ENCODE measurements at places on chromosomes 4 and X.

GRCh38 chr4:137529432-137529831 is 2.9 kb downstream of the PCDH18 start:
- no peak for DNase-seq

DNA sequence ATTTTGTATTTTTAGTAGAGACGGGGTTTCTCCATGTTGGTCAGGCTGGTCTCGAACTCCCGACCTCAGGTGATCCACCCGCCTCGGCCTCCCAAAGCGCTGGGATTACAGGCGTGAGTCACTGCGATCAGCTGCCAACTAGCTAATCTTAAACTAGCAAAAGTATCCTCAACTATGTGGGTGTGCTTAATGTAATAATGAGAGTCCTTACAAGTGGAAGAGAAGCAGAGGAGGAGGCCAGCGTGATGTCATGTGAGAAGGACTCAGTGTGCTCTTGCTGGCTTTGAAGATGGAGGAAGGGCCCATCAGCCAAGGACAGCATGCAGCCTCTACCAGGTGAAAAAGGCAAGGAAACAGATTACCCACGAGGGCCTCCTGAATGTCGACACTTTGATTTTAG is 19.6 kb downstream of the SCD5 start:
- no peak for DNase-seq

DNA sequence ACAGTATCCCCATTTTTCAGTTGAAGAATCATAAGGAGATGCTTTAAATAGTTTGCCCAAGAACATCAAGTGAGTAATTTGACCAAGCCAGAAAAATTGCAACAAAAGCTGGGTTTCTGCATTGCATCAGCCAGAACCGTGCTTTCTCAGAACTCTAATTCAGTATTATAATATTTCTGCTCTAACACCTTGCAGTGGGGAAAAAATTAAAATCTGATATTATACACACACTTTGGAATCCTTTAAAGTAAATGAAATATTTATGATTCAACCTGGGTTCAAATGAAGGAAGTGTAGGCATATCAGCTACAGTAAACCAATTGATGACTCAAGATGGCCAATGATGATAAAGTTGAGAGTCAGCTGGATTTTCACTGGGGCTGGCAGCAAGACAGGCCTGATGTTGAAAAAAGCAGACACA is 387.6 kb upstream of the ZFP42 start:
- DNase-seq = no peak

GRCh38 chr4:41619161-41619560 is 81.2 kb downstream of the LIMCH1 start:
- no peak for DNase-seq

- DNase-seq = no peak
Observed at GRCh38 chrX:362351-362750, 24.4 kb downstream of the PPP2R3B start.

- DNase-seq = no peak
Observed at GRCh38 chr4:166366012-166366411, 493.0 kb downstream of the TLL1 start.

GRCh38 chr4:91958596-91958995 is 345.2 kb upstream of the GRID2 start:
- no peak for DNase-seq

GRCh38 chr4:33085709-33086108 is 2365.5 kb downstream of the PCDH7 start:
- no peak for DNase-seq

DNA sequence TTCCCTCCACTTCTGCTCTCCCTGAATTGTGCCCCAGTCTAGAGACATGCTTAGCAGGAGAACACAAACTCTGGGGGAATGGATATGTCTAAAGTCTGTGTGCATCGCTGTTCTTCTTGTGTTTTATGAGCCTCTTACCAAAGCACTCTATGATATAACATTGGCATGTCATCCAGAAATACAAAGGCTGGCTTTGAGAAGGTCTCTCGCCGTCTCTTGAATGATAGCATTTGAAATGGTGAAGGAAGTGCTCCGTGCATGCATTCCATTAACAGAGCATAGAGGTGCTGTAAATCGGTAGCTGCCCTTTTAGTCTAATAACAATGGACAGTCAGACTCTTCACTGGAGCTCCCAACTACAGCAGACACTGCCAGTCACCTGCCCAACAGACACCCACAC is 7.1 kb upstream of the FAM149A start:
- DNase-seq = no peak

DNA sequence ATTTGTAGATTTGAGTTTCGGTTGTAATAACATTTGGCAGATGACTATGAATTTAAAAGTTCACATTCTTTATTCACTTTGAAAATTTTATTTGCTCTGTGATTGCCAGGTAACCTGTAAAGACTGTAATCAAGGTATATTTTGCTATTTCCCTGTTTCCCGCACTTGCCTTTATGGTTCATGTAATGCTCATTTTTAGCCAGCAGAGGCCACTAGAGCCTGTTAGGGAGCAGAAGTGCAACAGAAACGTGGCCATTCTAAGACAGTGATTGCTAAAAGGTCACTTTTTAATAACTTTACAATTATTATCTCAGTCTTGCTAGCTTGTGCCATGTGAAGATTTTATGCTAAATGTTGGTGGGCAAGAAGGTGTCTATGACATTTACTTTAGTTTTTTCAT is 12.4 kb downstream of the YIPF6 start:
- DNase-seq = no peak

GRCh38 chr4:26161030-26161824 is 159.6 kb upstream of the RBPJ start:
- no peak for DNase-seq

- no peak for DNase-seq
Observed at GRCh38 chrX:119870626-119871131, 854 bp downstream of the RNF113A start.

- DNase-seq = no peak
Observed at GRCh38 chr4:162560073-162560472, 396.3 kb upstream of the FSTL5 start.

DNA sequence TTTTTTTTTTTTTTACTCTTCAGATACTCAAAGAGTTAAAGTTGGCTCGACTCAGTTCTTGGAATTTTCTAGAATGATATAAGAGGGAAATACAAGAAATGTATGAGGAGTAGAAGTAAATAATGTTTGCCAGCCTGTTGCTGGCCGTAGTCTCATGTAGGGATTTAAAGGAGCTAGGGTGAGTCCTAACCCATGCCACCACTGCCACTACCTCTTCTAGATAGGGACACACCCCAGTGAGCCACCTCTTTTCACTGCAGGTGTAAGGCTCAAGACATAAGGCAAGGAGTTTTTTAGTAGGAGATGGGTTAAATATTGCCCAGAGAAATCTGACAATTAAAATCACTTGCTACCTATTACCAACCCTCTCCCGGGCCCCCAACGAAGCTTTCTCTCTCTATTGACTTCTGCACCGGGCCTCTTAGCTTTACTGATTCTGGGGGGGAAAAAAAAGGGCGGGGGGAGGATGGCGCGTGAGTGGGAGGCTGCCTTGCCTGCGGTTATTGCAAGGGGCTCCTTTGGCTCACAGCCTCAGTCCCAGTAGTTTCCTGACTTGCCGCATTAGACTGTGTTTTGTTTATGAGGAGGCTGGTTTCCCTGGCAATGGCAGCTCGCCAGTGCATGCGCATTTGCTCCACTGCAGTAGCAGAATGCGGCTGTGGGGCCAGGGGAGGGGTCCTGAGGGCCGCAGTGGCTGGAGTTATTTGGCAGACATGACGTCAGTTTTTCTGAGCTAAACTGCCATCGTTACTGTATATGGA is 3.0 kb downstream of the LINC00632 start:
- DNase-seq = no peak

DNA sequence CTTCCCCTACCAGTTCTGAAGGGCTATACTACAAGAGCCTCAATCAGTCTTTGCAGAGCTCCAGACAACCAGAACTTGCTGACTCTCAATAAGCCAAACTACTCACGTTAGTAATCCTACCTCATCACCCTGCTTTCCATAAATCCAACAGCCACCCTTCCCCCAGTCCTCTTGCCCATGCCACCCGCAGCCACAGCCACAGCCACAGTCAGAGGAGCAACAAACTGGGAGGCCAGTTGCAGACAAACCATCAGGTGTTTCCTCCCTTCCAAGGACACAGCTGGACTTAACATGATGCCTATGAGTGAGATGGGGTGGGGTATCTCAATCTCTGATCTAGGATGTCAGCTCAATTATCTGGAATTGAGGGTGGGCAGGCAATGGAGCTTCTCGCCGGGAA is 1.0 kb downstream of the GABRA3 start:
- DNase-seq = no peak

DNA sequence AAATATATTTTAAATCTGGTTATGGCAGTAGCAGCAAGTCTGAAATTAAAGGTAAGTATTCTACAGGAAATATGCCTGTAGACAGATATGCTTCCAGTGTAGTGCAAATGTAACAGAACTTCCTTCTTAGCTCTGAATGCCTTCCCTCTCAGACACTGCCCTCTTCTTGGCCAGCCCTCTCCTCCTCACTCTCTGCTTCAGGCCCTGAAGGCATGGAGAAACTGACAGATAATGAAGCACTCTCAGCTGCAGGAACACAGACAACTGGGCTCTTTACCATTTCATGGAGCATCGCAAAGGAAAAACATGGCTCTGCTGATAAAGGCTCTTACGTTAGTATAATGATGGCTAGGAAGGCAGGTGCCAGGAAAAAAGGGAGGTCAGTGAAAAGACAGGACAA is 431.5 kb upstream of the RASGEF1B start:
- no peak for DNase-seq

- no peak for DNase-seq
Observed at GRCh38 chr4:156194896-156195295, 241.2 kb upstream of the CTSO start.

- DNase-seq = no peak
Observed at GRCh38 chrX:108157628-108158027, 66.0 kb downstream of the ATG4A start.

DNA sequence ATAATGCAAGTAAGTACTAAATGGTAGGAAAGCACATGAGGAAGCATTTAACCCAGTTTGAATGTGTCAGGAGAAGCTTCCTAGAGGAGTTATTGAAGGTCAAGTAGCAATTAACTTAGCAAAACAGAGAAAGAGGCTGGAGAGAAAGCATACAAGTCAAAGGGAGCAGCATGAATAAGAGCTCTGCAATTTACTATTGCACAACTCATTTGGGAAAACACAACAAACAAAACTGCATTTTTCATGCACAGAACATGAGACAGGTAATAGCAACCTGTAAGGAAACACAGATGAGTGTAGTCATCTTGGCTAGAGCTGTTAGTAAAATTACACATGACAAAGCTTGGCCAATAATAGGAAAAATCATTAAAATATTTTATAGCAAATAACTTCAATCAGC is 538.1 kb downstream of the PPP4R3C start:
- DNase-seq = no peak

GRCh38 chr4:3332498-3332897 is 39.7 kb downstream of the RGS12 start:
- DNase-seq = no peak
